ENCODE measurements at places on chromosomes 6 and 20.

DNA sequence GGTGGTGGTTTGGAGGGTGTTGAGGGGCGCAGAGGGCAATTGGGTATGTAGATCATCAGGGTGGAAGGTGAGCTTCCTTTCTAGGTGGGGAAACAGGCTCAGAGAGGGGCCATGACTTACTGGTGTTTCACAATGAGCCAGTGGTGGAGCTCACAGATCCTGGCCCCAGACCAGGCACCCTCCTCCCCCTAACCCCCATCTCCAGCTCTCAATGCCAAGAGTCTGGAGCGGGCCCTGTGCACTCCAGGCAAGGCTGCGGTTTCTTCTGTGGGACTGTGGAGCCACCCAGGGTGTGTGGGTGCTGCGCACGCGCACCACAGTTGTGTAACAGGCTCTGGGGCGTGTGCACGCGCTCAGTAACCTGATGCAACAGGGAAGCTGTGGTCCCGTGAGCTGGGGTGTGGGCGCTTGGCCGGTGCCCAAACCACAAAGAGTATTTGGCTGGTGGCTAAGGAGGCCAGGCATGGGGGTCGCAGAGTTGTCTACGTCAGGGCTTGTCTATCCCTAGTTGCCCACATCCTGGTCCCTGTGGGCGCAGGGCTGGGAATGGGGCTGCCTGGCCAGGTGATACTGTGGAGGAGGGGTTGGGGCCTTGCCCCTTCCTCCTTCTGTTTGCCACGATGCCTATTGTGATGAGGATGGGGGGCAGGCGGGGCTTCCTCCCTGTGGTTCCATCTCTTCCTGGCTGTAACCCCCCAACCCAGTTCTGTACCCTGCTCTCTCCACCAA is 37.5 kb upstream of the MRPS18A start:
- DNase-seq: peak; percentile 63

- no peak for DNase-seq
Observed at GRCh38 chr6:152295346-152295745, 341.8 kb downstream of the SYNE1 start.

DNA sequence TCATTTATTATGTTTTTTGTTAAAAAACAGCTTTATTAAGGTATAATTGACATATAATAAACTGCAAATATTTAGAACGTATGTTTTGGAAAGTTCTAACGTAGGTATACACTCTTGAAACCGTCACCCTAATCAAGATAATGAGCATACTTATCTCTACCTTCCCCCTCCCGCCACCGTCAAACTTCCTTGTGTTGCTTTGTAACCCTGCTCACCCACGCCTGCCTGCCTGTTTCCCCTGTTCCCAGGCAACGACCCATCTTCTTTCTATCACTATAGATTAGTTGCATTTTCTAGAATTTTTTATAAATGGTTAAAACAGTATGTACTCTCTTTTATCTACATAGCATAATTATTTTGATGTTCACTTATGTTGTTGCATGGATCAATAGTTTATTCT is 33.5 kb upstream of the GCLC start:
- no peak for DNase-seq

GRCh38 chr20:49540232-49540620 is 27.7 kb downstream of the PTGIS start:
- DNase-seq: no peak

DNA sequence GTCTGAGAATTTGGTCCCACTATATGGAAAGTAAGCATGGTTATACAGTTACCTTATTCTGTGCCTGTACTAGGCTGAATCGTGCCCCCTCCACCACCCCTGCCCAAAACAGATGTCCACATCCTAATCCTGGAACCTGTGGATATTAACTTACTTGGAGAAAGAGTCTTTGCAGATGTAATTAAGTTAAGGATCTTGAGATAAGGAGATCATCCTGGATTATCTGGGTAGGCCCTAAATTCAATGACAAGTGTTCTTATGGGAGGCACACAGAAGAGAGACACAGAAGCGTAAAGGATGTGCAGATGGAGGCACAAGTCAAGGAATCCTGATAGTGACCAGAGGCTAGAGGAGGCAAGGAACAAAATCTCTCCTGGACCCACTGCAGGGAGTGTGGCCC is 116.7 kb upstream of the MAN1A1 start:
- DNase-seq: no peak

Data from activated gamma-delta T cell treated with anti-CD3 and anti-CD28 coated beads, Interleukin-2, amount 50 U/mL, for 16 hours (primary cell).